ENCODE measurements at places on chromosomes 16 and 17.

DNA sequence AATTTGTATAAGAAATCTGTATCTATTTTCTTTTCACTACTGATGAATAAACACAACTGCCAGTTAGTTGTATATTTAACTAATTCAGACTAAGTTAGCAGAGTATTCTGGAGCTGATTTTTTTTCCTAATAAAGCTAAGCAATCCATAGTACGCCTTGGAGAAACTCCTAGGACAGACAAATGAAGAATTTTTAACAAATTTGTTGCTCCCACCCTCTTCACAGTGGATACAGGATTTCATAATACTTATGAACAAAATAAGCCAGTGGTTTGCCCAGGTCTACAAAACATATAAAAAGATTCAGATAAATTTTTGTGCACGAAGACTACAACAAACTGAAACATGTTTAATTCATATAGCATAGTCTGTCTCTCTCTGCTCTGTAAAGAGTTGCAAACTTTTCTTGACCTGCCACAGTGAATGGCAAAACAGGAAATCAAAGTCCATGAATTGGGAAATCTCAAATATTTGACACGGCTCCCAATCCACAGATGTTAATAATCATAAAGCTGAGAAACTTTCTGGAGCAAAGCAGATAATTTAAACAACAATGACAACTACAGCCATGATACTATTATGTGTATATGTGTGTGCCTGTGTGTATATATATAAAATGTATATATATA, 594 bp upstream of the ABCA6 start:
- no peak for DNase-seq

DNA sequence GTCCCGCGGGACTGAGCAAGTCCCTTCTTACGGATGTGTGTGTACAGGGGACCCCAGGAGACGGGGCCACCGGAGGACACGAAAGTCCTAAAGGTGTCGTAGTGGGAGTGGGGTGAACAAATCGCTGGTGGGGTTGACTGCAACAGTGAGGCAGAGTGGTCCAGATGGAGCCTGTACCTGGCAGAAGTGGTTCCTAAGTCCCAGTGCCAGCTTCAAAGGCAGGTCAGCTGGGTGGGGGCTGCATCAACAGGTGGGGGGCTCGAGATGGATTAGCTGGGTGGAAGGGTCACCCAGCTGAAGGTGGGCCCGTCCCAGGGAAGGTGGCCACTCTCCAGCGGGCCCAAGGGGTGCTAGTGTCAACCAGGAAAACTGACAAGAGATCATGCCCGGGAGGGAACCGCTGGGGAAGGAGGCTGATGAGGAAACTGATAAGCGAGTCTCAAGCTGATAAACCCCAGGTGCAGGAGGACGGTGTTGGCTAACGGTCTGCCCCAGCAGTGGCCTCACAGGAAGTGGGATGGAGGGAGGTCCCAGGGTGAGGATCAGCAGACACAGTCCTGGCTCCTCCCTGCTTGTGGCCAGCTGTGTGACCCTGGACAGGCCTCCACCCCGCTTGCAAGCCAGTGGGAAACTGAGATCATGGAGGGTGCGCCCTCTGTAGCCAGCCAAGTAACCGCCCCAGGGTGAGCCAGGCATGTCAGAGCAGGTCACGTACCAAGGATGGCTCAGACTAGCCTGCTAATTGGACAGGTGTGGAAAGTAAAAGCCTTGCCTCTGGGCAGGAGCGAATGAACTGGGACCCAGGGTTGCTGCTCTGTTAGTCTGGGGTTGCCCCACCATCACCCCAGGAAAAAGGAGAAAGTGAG, 1.0 kb downstream of the ORAI3 start:
- DNase-seq: peak; percentile 90

GRCh38 chr16:58044266-58045019, 18.9 kb downstream of the MMP15 start:
- DNase-seq: peak; percentile 34

- DNase-seq: no peak
Measured at GRCh38 chr17:27633312-27634025, 2.5 kb downstream of the LGALS9 start.

DNA sequence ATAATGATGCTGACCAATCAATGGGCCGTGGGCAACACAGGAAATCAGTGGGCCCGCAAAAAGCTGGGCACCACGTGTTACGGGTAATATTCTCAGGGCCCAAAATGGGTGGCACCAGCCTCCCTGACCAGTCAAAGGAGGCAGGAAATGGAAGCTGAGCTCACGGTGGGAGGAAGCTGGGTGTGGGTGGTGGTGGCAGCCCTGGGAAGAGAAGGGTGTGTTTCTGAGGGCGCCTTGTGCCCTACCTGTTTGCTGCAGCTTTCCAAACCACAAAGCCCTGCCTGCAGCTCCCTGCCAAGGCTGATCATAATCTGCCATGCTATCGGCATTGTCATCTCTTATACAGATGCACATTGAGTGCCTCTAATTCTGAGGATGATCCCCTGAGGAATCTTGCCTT, 457.9 kb downstream of the SLC39A11 start:
- no peak for DNase-seq
